ENCODE measurements at places on chromosomes 7 and 10. TPM values are rescaled to one million over a fixed set of nuclear protein-coding genes. Genes with fewer than 3 reads are reported as not detected.

Gene PTN
- 4.3 TPM for total RNA-seq

- H3K27ac ChIP-seq: no peak overlapping the region
- no peaks in the 10 kb centered on the region for H3K4me1 ChIP-seq
- H3K27me3 ChIP-seq: no peaks in the 10 kb centered on the region
- no peak overlapping the region for H3K4me3 ChIP-seq
- no peak for DNase-seq
- no peaks in the 10 kb centered on the region for H3K36me3 ChIP-seq
Observed at GRCh38 chr7:85776691-85777345, 590.0 kb upstream of the SEMA3D start.

- H3K4me1 ChIP-seq: no peaks in the 10 kb centered on the region
- H3K27me3 ChIP-seq: no peaks in the 10 kb centered on the region
- DNase-seq: no peak
- H3K36me3 ChIP-seq: no peaks in the 10 kb centered on the region
- H3K27ac ChIP-seq: no peak overlapping the region
Observed at GRCh38 chr7:7304705-7305450, 122.5 kb downstream of the C1GALT1 start.

- H3K4me1 ChIP-seq: no peaks in the 10 kb centered on the region
- no peaks in the 10 kb centered on the region for H3K36me3 ChIP-seq
- H3K27me3 ChIP-seq: no peaks in the 10 kb centered on the region
- no peak overlapping the region for H3K27ac ChIP-seq
- H3K4me3 ChIP-seq: no peak overlapping the region
Observed at GRCh38 chr10:52757773-52758172, 14.8 kb downstream of the MBL2 start.

DNA sequence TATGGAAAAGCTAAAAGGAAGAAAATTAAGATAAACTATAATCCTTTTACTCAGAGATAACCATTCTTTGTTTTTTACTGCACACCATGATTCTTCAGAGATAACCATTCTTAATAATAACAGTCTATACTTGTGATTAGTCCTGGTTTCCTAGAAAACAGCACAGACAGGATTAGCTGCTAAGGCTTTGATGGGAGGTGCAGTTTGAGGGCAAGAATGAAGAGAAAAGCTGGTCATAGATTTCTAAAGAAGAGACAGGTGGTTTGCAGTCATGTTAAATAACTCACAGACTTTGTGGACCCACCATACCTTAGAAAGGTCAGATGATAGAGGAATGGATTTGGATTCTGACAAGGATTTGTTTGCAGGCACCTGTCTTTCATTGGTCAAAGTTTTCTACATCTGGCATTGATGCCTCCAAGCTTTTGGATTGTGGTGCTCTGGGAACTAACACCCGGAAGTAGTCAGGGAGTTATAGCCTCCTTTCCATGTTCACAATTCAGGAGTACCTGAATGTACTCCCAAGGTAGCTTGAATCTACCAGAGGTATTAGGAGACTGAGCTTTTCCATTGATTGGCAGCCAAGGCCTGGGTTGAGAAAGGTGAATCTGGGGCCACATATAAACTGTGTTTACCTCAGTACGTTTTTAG is 3.7 kb downstream of the SMC3 start:
- H3K27ac ChIP-seq: no peak overlapping the region
- H3K36me3 ChIP-seq: no peaks in the 10 kb centered on the region
- peaks cover 4% of the 10 kb centered on the region for H3K4me1 ChIP-seq
- H3K27me3 ChIP-seq: no peaks in the 10 kb centered on the region
- no peak for DNase-seq

DNA sequence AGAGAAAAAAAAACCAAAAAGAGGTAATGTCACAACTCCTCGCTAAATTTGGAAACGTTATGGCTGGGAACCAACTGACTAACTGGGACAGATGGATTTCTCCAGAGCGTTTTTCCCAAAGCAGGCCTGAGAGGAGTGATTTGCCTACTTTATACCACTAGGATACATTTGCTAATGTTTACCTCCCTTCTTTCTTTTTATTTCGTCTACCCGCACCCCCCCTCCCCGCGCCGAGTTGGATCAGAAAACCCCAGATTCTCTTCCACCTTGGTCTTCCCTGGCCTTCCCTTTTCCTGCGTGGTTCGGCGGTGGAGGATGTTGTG is 7.2 kb downstream of the CPA2 start:
- peak overlapping the region; percentile 12 for H3K4me3 ChIP-seq
- DNase-seq: peak; percentile 30
- no peaks in the 10 kb centered on the region for H3K36me3 ChIP-seq
- no peaks in the 10 kb centered on the region for H3K27me3 ChIP-seq

GRCh38 chr7:67364441-67365017 is 367.9 kb downstream of the TYW1 start:
- H3K4me3 ChIP-seq: no peak overlapping the region
- peak; percentile 41 for DNase-seq
- H3K27me3 ChIP-seq: no peaks in the 10 kb centered on the region
- no peaks in the 10 kb centered on the region for H3K36me3 ChIP-seq
- H3K27ac ChIP-seq: no peak overlapping the region
- no peaks in the 10 kb centered on the region for H3K4me1 ChIP-seq

Gene VWDE
- total RNA-seq: 0.79 TPM

Gene SPDYE8
- total RNA-seq: not detected

Gene OR2A7
- 4.1 TPM for total RNA-seq

DNA sequence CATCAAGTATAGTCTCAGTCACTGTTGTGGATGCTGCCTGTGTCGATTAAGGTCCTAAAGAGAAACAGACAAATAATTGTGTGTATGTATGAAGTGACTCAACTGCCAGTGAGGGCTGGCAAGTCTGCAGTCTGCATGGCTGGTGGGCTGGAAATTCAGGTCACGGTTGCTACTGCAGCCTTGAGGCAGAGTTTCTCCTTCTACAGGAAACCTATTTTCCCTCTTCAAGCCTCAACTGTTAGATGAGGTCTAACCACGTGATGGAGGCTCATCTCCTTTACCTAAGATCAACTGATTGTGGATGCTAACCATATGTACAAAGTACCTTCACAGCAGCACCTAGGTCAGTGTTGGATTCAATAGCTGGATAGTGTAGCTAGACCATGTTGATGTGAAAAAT is 29.9 kb downstream of the MBL2 start:
- no peaks in the 10 kb centered on the region for H3K4me1 ChIP-seq
- DNase-seq: no peak
- H3K4me3 ChIP-seq: no peak overlapping the region
- H3K27me3 ChIP-seq: no peaks in the 10 kb centered on the region

Gene RAB18
- 92.0 TPM for total RNA-seq

DNA sequence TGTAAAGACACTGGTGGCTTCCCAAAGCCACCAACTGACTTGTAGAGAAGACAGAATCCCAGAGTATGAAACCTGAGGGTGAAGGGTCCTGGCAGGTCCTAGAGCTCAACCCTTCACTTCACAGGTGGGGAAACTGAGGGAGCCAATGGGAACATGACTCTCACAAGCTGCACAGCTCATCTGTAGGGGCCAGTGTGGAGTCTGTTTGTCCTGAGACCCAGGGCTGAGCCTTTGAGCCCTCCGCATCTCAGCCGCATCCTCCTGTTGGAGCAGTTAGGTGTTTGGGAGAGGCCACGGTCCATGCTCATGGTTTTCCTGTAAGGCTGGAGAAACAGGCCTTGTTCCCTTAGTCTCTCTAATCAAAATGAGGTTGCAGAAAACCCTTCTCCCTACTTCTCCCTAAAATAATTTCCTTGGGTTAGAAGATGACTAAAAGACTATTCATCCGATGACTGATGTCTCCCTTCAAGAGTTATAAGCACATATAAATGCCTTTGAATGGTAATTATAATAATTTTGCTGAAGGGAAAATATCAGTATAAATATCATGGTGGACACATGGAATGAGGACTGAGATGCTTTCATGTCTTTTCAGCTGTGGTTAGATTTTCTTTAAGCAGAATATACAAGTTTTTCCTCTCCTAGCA is 10.3 kb downstream of the HTRA1 start:
- no peak for DNase-seq
- no peaks in the 10 kb centered on the region for H3K36me3 ChIP-seq
- H3K27me3 ChIP-seq: no peaks in the 10 kb centered on the region
- peaks cover 26% of the 10 kb centered on the region for H3K4me1 ChIP-seq

Gene FAM25G
- total RNA-seq: not detected

- no peak overlapping the region for H3K4me3 ChIP-seq
- no peak overlapping the region for H3K27ac ChIP-seq
Observed at GRCh38 chr7:94336009-94336408, 58.7 kb upstream of the COL1A2 start.

- no peak overlapping the region for H3K27ac ChIP-seq
- H3K4me3 ChIP-seq: no peak overlapping the region
- peak; percentile 41 for DNase-seq
- H3K27me3 ChIP-seq: no peaks in the 10 kb centered on the region
Observed at GRCh38 chr7:77759294-77759889, 38.8 kb downstream of the TMEM60 start.

Gene LMBR1
- 63.7 TPM for total RNA-seq

Gene ASB10
- not detected for total RNA-seq

DNA sequence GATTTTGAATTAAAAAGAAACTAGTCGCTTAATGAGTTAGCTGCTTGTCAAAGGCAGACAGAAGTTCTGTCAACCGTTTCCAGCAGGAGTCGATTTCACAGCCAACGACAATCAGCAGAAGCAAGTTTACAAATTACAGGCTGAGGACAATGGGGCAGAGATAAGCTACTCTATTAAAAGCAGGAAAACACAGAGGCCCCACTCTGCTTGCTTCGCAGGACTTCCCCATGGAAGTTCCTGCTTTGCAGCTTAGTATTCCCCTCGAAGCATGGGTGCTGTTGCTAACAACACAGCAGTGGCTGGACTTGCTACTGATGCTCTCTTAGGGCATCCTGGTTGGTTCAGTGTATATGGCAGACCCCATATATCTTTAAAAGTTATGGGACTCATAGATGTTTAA is 50.8 kb upstream of the KLF6 start:
- H3K4me1 ChIP-seq: peaks cover 2% of the 10 kb centered on the region
- DNase-seq: no peak
- no peak overlapping the region for H3K27ac ChIP-seq
- H3K36me3 ChIP-seq: no peaks in the 10 kb centered on the region
- H3K4me3 ChIP-seq: no peak overlapping the region

DNA sequence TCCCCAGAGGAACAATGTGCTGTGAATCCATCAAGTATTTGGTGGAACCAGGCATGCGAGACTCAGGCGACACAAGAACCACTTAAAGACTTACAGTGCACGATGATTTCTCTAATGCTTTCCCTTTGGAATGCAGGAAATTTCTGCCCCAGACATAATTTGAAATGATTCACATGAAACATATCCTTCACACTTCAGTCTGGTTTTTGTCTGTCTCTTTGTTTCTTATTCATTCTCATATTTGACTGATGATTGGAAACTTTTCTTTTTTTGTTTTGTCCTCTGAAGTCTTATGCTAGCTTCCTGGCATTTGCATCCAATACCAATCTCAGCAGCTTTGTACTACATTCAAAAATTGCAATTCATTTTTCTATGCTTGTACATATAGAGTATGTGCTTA is 502.8 kb downstream of the PHTF2 start:
- no peaks in the 10 kb centered on the region for H3K27me3 ChIP-seq
- DNase-seq: no peak
- no peak overlapping the region for H3K4me3 ChIP-seq
- no peaks in the 10 kb centered on the region for H3K4me1 ChIP-seq

- no peak for DNase-seq
- H3K27ac ChIP-seq: no peak overlapping the region
- H3K4me3 ChIP-seq: no peak overlapping the region
- H3K4me1 ChIP-seq: no peaks in the 10 kb centered on the region
Observed at GRCh38 chr10:11909618-11910017, 86.5 kb downstream of the PROSER2 start.

Gene C7orf33
- total RNA-seq: not detected

Gene WEE2
- not detected for total RNA-seq

DNA sequence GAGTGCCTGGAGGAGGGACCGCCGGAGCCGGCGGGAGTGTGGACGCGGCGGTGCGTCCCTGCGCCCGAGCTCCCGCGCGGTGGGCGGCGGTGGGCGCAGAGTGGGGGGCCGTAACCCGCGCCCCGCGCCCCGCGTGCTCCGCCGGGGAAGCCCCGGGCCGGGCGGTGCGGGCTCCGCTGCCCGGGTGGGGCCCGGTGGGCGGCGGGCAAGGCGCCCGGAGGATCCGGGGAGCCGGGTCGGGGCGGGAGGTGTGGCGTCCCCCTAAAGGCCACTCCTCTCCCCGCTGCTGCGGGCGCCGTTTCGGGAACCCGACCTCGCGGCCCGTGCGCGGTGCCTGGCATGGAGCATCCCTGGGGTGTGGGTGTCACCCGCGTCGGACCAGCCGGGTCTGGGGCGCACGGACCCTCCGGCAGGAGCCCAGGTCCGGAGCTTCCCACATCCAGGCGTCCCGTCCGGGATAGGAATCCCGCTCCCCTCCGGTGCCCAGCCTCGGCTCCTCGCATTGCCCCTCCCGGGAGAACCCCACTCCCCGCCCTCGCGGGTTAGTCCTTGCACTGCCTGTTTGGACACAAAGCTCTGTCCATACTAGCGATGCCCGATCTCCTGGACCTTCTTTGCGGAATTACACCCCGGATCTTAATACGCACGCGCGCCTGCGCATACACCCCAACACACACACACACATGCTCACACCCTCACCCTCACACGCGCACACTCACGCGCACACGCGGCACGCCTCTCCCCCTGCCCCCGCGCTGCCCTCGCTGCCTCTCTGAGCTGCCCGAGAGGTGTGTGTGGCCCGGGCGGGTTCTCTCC is 723 bp downstream of the MTURN start:
- H3K4me1 ChIP-seq: peaks cover 5% of the 10 kb centered on the region
- H3K4me3 ChIP-seq: peak overlapping the region; percentile 78
- no peaks in the 10 kb centered on the region for H3K36me3 ChIP-seq
- H3K27ac ChIP-seq: peak overlapping the region; percentile 92

GRCh38 chr10:78982726-78983125 is 86.0 kb upstream of the ZMIZ1 start:
- peaks cover 4% of the 10 kb centered on the region for H3K4me1 ChIP-seq
- no peaks in the 10 kb centered on the region for H3K27me3 ChIP-seq
- H3K27ac ChIP-seq: no peak overlapping the region

Gene CUZD1
- total RNA-seq: 1.1 TPM

Gene STEAP4
- total RNA-seq: 1.4 TPM

Gene ARL5B
- 12.8 TPM for total RNA-seq

DNA sequence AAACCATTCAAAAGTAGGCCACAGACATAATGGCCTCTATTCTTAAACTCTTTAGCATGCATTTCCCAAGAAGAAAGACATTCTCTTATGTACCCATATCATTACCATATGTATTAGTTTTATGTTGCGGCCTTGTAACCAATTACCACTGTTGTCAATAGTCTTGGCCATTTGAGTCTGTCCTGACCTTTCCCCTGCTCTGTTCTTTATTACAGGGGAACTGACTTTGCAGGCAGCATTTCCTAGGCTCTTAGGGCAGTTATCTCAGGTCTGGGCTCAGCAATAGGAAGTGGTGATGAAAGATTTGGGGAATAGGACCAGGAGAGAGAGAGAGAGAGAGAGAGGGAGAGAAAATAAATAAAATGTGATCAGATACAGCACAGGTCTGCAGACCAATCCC is 194.5 kb upstream of the LRGUK start:
- H3K4me1 ChIP-seq: no peaks in the 10 kb centered on the region
- no peak overlapping the region for H3K27ac ChIP-seq
- no peak overlapping the region for H3K4me3 ChIP-seq
- H3K27me3 ChIP-seq: no peaks in the 10 kb centered on the region

- no peak for DNase-seq
- H3K4me3 ChIP-seq: no peak overlapping the region
- no peaks in the 10 kb centered on the region for H3K4me1 ChIP-seq
Observed at GRCh38 chr10:91307489-91307888, 87.0 kb downstream of the PCGF5 start.

Gene ARHGAP12
- 43.9 TPM for total RNA-seq

Gene TBX20
- not detected for total RNA-seq

Gene HOGA1
- 0.12 TPM for total RNA-seq

Gene FBXO24
- 2.2 TPM for total RNA-seq

All from ovary (tissue), 10 donors.